ENCODE measurements at places on chromosomes 13 and 19. TPM values are rescaled to one million over a fixed set of nuclear protein-coding genes. Genes with fewer than 3 reads are reported as not detected.

LMTK3 gene
- 10.7 TPM for total RNA-seq

ANGPTL4 gene
- total RNA-seq = 4.4 TPM

EFNA2 gene
- 0.37 TPM for total RNA-seq

MISP gene
- total RNA-seq = 23.6 TPM

DNA sequence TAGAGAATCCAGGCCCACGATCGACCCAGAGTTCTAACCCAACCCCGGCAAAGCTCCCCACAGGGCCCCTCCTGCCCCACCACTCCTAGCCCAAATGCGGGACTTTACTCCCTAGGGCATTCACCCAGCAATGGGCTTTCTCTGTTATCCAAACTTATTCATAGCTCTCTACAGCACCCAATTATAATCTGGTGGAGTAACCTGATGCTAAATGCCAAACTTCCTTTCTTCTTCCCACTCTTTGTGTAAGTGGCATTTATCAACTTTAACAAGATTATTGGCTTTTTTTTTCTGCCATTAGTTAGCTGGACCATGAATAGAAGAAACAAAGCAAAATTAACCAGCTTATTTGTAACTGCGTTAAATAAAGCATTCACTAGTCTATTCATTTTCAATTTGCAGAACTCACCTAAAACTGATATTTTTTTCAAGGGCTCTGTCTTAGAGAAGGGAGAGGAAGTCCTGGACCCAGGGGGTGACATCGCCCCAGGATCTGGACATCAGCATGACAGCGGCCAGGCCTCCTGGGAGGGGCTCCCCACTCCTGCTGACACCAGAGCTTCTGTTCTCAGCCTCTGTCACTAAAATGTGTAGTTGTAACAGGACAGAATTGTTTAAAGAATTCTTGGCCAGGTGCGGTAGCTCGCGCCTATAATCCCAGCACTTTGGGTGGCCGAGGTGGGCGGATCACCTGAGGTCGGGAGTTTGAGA, 1.5 kb downstream of the FAM124A start:
- DNase-seq = no peak

DNA sequence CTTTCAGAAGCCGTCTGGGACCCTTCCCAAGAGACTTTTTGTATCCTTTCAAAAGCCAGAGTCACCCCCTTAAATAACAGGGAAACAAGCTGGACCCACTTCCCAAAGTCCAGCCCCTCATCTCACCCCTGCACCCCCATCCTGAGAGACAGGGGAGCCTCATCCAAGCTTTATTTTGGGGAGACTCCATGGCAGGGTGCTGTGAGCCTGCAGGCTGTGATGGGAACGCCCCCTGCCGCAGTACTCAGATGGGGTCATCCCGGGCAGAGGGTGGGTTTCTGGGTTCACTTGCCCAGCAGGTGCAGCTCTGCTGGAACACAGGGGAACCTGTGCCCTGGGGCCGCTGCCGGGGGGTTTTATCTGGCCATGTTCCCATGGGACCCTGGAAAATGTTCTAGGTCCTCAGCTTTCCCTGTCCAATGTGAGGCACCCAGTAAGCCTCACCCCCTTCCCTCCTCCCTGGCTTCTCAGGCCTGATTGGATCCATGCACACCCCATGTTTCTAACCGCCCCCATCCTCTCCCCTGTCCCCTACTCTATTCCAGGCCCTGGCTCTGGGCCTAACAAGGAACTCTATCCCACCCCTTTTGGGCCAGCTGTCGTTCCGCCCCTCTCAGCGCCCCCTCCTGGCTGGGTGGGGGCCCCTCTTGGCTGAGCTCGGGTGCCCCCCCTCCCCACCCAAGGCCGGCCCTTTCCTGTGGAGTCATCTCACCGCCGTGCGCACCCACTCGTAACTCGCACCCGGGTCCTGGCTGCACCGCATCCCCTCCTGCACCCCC, 1.0 kb downstream of the HIF3A start:
- peak; percentile 90 for DNase-seq

- no peak for DNase-seq
These were observed 6.7 kb downstream of the PPP1R37 start for GRCh38 chr19:45099467-45100191.

DNA sequence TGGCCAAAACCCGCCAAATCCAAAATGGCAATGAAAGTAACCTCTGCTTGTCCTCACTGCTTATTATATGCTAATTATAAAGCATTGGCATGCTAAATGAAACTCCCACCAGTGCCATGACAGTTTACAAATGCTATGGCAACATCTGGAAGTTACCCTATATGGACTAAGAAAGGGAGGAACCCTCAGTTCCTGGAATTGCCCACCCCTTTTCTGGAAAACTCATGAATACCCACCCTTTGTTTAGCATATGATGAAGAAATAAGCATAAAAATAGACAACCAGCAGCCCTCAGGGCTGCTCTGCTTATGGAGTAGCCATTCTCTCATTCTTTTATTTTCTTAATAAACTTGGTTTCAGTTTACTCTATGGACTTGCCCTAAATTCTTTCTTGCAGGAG, 269.8 kb downstream of the OLFM4 start:
- DNase-seq = no peak

DNA sequence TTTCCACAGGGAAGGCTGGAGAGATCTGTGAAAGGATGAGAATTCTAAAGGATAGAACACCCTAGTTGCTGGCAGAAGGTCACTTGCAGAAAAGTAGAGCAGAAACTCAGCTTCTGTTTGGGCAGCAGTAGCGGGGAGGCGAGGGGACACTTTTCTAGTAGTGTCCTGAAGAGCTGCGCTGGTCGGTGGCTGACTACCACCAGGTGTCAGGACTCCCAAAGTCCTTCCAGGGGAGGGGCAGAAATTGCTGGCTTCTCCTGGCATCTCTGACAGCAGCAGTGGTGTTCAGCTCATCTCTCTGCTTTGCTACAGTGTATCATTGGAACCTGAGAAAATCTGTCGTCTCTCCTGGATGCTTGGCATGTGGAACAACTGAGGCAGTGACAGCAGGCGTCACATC, 120.9 kb downstream of the ZDHHC20 start:
- no peak for DNase-seq

GRCh38 chr19:52191389-52191788, 1.5 kb downstream of the PPP2R1A start:
- no peak for DNase-seq

GRCh38 chr19:47056411-47056810, 8.0 kb upstream of the TMEM160 start:
- DNase-seq = no peak

- peak; percentile 63 for DNase-seq
These were observed 11.9 kb downstream of the LTBP4 start for GRCh38 chr19:40612831-40613689.

GRCh38 chr19:39199025-39199424, 2.3 kb downstream of the NCCRP1 start:
- peak; percentile 66 for DNase-seq

GRCh38 chr19:49157445-49158224, at the start of gene TRPM4:
TSS of gene TRPM4 (plus strand) at chr19:49157792. CDS start at chr19:49157867, 75 bp downstream.
- DNase-seq = peak; percentile 93

- peak; percentile 86 for DNase-seq
These were observed 195.5 kb downstream of the RGCC start for GRCh38 chr13:41652735-41653361.

DNA sequence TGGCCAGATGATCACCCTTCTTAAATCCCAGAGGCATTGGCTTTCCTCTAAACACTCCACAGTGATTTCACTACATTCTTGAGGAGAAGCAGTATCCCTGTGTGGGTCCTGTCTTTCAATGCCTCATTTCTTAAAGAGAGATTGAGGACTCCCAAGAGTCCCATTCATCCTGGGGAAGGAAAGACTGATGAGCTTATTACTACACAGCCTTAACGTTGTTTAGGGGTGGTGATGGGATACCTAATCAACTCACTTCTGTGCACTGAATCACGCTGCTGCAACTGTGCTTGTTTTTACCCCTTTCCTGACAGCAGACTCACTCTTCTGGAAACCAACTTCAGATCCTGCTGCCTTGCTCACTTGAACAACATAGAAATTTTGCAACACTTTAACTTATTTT, 203.1 kb downstream of the RGCC start:
- DNase-seq = no peak

DNA sequence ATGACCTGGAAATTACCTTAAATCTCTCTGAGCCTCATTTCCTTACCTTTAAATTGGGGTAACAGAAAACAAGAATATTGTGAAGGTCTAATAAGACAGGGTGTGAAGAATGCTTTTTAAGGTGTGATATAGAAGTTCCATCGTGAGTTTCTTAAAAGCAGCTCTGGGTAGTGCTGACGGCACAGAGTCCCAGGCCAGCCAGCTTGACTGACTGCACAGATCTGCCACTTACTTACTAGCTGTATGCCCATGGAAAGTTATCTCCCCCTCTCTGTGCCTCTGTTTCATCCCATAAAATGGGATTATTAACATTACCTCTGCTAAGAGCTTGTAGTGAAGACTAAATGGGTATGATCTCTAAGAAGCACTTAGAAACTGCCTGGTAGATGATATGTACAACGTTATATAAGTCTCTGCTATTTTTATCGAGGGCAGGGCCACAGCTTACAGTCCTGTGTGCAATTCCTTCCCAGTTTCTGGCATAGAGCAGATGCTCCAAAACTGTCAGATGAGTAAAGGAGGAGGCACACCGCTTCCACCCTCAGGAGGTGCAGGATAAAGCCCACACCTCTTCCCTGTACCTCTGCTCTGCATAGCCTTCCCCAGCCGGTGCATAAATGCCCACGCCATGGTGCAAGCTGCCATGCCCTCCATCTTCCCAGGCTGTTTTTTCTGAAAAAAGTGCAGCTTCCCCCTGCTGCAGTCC, 99.6 kb downstream of the MBNL2 start:
- DNase-seq = no peak

- peak; percentile 87 for DNase-seq
These were observed at the start of the genes COL4A1 and COL4A2 for GRCh38 chr13:110306960-110307766. TSS of gene COL4A1 (minus strand) at chr13:110307157. CDS start at chr13:110307027, 130 bp downstream. TSS of gene COL4A2 (plus strand) at chr13:110307284. CDS start at chr13:110307904, 620 bp downstream.

- DNase-seq = peak; percentile 8
These were observed 11.7 kb upstream of the SULT2A1 start for GRCh38 chr19:47897861-47898260.

GRCh38 chr19:52963247-52963618, 552 bp upstream of the ZNF816 start:
- DNase-seq = no peak

- peak; percentile 17 for DNase-seq
These were observed 11.6 kb downstream of the ZNF160 start for GRCh38 chr19:53091413-53092254.

- no peak for DNase-seq
These were observed 1204.2 kb downstream of the SLITRK1 start for GRCh38 chr13:82678052-82678451.

GRCh38 chr13:95151942-95152587, 149.2 kb downstream of the ABCC4 start:
- DNase-seq = peak; percentile 93

DNA sequence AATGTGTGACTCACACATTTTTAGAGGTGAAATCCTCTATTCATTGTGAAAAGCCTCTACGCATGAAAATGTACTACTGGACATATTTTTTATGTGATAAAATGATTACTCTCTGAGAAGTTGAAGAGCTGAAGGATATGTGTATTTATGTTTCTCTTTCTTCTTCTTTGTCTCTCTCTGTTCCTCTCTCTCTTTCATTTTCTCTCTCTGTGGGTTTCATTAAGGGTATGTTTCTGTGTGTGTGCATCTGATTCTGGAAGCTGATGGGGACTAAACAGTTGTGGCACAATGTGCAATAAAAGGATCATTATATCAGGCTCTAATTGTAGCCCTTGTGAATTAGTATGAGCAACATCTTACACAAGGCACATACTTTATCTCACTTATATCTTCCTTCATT, 867.7 kb downstream of the PCDH9 start:
- DNase-seq = no peak

- no peak for DNase-seq
These were observed 45.1 kb upstream of the FARP1 start for GRCh38 chr13:98097749-98098148.

GRCh38 chr13:108281901-108282300, 12.4 kb downstream of the TNFSF13B start:
- no peak for DNase-seq

GRCh38 chr13:34926508-34926907, 15.6 kb upstream of the NBEA start:
- peak; percentile 86 for DNase-seq

GRCh38 chr19:8821748-8822241, 10.3 kb downstream of the ZNF558 start:
- no peak for DNase-seq

- DNase-seq = no peak
These were observed 2.9 kb upstream of the DCLK1 start for GRCh38 chr13:36133950-36134626.

GRCh38 chr13:71875823-71876222, 8.8 kb upstream of the DACH1 start:
- no peak for DNase-seq

DNA sequence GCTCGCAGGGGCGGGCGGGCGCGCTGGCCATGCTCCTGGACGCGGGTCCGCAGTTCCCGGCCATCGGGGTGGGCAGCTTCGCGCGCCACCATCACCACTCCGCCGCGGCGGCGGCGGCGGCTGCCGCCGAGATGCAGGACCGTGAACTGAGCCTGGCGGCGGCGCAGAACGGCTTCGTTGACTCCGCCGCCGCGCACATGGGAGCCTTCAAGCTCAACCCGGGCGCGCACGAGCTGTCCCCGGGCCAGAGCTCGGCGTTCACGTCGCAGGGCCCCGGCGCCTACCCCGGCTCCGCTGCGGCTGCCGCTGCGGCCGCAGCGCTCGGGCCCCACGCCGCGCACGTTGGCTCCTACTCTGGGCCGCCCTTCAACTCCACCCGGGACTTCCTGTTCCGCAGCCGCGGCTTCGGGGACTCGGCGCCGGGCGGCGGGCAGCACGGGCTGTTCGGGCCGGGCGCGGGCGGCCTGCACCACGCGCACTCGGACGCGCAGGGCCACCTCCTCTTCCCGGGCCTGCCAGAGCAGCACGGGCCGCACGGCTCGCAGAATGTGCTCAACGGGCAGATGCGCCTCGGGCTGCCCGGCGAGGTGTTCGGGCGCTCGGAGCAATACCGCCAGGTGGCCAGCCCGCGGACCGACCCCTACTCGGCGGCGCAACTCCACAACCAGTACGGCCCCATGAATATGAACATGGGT, 599 bp downstream of the ZIC2 start:
- peak; percentile 24 for DNase-seq

DNA sequence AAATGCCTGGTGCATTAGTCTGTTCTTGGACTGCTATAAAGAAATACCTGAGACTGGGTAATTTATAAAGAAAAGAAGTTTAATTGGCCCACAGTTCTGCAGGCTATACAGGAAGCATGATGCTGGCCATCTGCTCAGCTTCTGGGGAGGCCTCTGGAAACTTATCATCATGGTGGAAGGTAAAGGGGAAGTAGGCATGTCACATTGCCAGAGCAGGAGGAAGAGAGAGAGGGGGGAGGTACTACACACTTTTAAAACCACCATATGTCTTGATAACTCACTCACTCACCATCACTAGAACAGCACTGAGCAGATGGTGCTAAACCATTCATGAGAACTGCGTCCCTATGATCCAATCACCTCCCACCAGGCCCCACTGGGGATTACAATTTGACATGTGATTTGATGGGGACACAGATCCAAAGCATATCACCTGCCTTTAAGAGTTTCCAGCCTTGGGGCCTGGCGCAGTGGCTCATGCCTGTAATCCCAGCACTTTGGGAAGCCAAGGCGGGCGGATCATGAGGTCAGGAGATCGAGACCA, 219.0 kb downstream of the KATNAL1 start:
- no peak for DNase-seq
